Stimulated activated CD8-positive, alpha-beta memory T cell treated with anti-CD3 and anti-CD28 coated beads, Interleukin-15, amount 100 ng/mL, for 4 hours (primary cell): ENCODE measurements at places on chromosomes 7 and 10.

DNA sequence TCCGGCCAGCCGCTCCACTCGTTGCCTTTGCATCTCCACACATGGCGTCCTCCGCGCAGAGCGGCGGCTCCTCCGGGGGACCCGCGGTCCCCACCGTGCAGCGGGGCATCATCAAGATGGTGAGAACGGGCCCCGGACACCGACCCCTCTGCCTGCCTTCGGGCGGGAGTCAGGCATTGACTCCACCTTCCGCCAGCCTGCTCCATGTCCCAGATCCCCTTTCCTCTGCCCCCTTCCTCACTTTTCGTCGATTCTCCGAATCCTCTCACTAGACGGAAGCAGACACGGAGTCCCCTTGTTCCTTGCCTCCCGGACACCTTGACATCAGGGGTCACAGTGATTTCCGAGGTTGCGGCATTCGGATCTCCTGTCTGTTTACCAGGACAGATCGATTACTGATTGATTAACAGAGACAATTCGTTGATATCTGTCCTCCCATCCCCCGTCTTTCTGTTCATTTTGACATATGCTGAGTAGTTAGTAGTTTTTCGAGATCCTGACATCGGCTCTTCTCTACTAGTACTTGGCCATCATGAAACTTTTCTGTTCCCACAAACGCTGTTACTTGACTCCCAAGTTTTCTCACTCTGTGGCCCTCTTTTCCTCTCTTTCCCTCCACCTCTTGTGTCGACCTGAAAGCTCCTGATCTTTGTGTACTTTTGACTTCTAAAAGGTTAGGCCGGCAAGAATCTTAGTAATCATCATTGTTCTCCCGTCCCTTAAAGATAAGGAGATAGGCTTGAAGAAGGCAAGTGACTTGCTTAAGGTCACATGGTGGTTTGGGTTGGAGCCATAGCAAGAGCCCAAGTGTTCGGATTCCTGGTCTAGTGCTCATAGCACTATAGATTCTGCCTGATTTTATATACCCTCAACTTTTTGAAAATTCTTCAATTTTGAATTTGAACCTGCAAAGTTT is 597 bp downstream of the SND1 start:
- no peak for DNase-seq

- DNase-seq, result peak; percentile 45
Observed at GRCh38 chr10:110568055-110568735, 700 bp downstream of the SMC3 start.

GRCh38 chr10:79196470-79197461 is 128.0 kb downstream of the ZMIZ1 start:
- peak; percentile 36 for DNase-seq

GRCh38 chr10:131853610-131853964 is 47.2 kb upstream of the PPP2R2D start:
- DNase-seq, result no peak

DNA sequence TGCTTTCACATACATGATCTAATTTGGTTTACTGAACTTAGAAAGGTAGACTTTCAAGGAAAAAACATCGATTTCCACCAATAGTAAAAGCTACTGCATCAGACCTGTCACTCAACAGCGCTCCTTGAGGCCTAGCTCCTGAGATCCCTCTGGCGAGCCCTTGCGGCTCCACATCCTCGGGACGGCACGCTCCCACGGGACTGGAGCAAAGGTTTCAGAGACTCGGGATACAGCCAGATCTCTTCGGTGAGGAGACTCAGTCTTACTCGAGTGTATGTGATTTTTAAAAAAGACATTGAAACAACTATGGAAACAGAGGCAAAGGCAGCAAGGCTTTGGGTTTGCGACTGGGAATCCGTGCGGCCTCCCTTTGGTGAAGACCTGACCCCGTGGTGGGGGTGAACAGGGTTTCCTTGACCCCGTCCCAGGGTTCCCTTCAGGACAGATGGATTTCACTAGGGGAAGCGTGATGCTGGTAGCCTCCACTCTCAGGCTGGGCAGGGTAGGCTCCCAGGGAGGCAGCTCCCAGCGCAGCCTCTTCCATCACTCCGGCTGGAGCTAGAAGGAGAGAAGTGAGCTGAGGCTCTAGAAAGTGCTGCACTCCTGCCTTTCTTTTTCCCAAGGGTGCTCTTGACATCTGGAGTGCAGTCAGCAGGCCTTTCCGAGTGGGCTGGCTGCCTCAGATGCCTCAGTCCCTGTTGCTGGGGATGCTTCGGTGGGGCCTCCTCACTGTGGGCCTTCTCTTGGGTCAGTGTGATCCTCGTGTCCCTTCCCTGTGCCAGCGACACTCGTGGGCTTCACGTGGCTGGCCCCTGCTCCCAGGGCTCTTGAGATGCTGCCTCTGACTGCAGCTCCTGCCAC is 5.8 kb upstream of the ATP6V0E2 start:
- DNase-seq, result no peak

DNA sequence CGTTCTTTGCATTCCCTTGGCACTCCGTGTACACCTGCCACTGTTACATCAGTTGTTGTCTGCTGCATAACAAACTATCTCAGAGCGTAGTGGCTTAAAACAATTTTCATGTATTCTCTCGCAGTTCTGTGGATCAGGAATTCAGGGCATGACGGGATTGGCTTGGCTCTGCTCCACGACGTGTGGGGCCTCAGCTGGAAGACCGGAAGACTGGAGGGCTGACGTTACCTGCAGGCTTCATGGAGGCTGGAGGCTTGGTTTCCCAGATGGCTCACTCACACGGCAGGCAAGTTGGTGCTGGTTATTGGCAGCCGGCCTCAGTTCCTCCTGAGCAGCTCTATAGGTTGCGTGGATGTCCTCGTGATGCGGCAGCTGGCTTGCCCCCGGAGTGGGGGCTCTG is 25.5 kb downstream of the NYAP1 start:
- no peak for DNase-seq
